ENCODE measurements at places on chromosomes 5 and 9.

DNA sequence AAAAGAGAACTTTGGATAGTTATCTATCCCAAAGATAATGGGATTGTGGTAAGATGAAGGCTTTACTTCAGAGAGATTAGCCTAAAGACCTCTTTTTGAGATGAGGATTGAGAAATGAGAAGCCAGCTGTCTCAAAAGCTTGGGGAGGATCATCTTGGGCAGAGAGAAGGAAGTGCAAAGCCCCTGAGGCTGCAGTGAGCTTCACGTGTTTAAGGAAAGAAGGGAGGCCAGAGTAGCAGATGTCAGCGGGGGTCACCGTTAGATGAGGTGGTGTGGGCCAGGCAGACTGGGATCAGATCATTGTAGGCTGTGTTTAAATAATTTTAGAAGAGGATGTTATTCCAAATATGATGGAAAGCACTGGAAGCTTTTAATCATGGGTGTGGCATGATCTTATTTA lies 270.1 kb downstream of the ARHGEF28 start:
- no peak for DNase-seq

GRCh38 chr5:162573758-162574157 lies 506.2 kb downstream of the GABRG2 start:
- DNase-seq = no peak

GRCh38 chr5:135890296-135890695 lies 5.3 kb downstream of the IL9 start:
- DNase-seq = no peak

GRCh38 chr5:14250084-14250695 lies 107.0 kb downstream of the TRIO start:
- DNase-seq = peak; percentile 47

DNA sequence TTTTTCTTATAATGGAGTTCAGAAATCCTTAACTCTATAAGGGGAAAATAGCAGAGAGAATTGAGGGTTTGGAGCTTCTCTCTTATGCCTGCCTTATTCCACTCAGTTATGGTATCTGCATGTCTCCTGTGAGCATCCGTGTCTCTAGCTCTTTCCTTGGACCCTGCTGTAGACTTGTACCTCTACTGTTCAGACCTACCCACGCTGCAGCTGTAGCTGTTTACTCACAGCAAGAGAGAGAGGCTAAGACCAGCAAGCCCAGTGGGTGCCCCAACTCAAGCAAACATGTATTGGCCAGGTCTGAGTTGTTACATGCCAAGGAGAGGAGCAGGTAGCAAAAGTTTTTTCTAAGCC lies 7.1 kb upstream of the PCSK1 start:
- no peak for DNase-seq

DNA sequence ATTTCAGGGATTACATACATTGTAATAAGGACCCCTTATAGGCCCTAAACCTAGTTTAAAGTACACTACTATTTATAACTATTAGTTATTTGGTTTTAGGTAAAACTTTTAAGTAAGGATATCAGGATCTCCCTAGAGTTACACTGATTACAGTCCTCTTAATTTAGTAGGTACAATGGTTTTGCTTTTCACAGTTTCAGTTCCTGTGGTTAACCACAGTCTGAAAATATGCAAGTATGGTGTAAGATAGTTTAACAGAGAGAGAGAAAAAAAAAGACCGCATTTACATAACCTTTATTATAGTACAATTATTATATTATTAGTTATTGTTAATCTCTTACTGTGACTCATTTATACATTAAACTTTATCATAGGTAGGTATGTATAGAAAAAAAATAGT lies 725.3 kb upstream of the PTPRD start:
- DNase-seq = no peak

GRCh38 chr9:94714494-94714893 lies 12.0 kb upstream of the AOPEP start:
- no peak for DNase-seq

- no peak for DNase-seq
These were observed 41.2 kb downstream of the DNAJC21 start for GRCh38 chr5:34970552-34970951.

DNA sequence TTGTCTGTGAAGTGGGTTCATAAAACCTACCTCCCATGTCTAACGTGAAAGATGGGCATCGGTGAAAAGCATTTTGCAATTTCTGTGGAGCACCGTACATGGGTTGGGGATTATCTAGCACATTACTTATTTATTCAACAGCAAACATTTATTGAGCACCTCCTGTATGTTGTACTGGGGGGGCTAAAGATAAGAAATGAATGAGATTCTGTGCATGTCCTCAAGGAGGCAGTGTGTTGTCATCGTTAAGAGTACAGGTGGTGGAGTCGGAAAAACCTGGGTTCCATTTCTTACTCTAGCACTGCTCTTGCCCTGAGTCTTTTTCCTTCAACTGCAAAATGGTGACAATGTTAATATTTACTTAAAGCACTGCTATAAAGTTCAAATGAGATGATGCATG lies 30.4 kb upstream of the DENND1A start:
- no peak for DNase-seq

GRCh38 chr9:88975966-88976889 lies 15.0 kb upstream of the S1PR3 start:
- no peak for DNase-seq

DNA sequence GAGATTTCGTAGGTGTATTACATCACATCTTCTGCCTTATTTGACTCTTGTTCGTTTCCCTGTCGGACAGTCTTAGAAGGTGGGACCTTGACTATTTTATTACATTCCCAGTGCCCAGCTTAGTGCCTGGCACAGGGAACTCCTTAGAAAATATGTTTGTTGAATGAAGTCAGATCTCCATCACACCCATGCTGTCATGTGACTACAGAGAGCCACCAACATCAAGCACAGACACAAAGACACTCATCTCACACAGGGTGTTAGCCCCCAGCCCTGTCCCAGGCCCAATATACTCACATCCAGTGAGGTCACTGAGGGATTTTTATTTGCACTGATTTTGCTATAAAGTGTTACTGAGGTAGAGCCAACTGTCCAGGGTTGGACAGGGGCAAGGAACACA lies 692 bp upstream of the SRA1 start:
- no peak for DNase-seq

DNA sequence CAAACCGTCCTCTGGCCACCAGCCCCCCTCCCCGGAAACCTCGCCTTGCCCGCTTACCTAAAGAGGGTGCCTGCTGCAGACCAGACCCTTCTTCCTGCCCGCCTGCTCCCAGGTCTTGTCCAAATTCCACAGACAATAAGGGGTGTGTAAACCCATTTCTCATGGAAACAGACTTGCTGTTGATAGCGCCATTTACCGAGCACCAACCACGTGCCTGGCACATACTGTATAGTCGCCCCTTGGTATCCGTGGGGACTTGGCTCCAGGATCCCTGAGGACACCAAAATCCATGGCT lies 25.1 kb downstream of the CDHR2 start:
- DNase-seq = no peak

DNA sequence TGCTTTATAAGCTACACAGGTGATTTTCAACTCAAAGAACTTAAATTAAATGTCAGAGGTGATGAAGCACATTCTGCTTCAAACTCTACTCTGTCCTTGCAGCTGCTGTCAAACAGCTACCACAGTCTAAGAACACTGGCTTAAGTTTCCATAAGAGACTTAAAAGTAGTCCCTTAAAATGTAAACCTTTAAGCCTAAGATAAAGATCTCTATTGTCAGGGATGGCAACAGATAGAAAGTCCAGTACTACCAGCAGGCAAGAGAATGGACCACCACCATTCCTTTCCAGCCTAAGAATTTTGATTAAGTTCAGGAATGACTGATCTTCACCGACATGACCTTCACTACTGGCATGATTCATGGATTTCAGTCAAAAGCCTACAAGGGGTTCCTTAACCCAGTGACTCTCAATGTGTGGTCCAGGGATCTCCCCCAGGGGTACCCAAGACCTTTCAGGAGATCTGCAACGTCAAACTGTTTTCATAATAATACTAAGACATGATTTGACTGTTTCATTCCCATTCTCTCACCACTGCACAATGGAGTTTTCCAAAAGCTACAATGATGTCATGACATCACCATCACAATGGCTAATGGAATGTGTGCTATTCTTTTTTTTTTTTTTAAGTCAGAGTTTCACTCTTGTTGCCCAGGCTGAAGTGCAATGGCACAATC lies 41.1 kb upstream of the PLPP6 start:
- DNase-seq = no peak

GRCh38 chr9:95770653-95771131 lies 104.8 kb upstream of the ERCC6L2 start:
- DNase-seq = no peak

GRCh38 chr5:179270581-179271427 lies 74.5 kb downstream of the ADAMTS2 start:
- no peak for DNase-seq

DNA sequence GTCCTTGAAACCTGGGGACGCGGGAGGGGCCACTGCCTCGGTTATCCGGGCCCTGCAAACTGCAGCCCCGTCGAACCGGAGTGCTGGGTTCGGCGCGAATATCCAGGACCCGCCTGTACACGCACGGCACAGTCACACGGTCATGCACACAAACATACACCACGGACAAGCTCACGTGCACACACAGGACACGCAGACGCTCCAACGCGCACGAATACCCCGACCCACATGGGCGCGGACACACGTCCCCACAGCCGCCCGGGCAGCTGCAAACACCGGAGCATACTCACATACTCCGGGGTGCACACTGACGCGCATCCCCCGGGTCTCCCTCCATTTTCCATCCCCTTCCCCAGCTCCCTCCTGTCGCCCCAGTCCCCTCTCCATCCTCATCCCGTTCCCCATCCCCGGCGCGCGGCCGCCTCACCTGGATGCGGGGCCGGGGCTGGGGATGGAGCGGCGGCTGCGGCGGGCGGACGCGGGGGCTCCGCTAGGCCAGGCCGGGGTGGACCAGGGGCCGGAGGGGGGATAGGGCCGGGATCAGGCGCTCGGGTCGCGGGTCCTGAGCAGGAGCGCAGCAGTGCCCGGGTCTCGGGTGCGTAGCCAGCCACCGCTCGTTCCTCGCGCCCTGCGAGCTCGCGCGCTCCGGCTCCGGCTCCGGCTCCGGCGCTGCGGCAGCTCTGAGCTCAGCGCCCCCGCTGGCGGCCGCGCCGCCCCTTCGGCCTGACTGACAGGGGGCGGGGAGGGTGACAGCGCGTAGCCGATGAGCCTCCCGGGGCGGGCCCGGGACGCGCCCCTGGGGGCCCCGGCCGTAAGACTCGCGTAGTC lies at the start of the genes EIF4E1B and SNCB:
Gene EIF4E1B, plus strand, starts transcription at position 823 of the 828 bp plus-strand sequence. CDS start 12,113 bp downstream, outside the sequence.
Gene SNCB, minus strand, starts transcription at position 682 of the 828 bp plus-strand sequence. CDS start 880 bp downstream, outside the sequence.
- DNase-seq = peak; percentile 86

GRCh38 chr5:147467973-147468508 lies 41.8 kb downstream of the DPYSL3 start:
- no peak for DNase-seq

DNA sequence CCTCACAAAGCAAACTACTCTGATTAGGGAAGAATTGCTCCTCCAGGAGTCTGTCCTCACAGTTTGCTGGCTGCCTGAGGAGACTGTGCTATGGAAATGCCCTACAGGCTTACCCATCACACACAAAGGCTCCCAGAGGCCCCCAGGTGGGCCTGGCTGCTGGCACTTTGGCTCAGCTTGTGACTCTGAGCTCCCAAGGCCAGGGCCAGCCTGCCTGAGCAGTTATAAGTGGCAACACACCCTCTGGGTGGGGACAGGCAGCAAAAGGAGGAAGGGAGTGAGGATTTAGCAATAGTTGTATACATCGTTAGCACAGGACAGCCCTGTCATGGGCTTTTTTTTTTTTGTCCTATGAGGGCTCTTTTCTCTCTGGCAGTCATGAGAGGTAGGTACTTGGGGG lies 103.5 kb downstream of the DAPK1 start:
- DNase-seq = no peak

DNA sequence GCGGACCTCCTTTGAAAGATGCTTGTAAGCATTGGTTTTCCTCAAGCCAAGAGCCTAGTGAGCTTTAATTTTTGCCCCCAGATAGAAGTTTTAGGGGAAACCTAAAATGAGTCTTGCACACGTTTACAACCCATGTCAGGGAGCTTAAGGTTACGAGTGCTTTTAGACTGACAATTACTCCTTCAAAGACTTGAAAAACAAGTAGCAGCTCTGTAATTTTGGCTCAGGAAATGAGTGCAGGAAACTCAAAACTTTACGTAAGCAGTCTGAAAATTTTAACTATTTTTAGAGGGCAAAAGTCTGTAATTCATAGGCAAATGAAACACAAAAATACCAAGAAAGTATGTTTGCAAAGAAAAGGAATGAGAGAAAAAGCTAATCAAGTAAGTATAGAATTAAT lies 36.8 kb downstream of the UBE2QL1 start:
- DNase-seq = no peak

DNA sequence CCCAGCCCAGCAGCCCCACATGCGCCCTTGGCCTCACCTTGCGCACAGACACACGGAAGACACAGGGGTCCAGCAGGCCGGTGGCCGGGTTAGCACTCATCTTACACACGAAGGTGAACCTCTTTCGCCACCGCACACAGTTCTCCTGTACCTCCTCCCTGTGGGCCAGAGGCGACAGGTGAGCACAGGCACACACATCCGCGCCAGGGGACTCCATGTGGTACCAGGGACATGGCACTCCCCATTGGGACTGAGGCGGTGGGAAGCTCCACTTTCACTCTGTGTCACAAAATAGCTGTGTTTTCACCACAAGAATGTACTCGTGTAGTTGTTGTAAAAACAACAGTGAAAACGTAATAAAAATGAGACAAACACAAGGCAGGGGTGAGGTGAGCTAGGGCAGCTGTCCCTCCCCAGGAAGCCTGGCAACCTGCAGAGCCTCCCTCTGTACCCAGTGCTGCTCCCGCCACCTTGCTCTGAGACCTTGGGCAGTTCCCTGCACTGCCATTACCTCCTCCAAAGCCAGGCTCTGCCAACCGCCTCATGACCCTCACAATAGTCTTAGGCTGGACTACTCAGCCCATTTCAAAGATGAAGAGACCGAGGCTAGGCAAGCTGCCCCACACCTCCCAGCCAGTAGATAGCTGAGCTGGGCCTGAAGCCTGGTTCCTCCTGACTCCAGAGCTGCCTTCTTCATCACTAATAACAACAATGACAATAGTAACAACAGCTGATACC lies 16.3 kb upstream of the DPM2 start:
- DNase-seq = no peak

GRCh38 chr5:1730487-1730847 lies 69.2 kb downstream of the MRPL36 start:
- no peak for DNase-seq

DNA sequence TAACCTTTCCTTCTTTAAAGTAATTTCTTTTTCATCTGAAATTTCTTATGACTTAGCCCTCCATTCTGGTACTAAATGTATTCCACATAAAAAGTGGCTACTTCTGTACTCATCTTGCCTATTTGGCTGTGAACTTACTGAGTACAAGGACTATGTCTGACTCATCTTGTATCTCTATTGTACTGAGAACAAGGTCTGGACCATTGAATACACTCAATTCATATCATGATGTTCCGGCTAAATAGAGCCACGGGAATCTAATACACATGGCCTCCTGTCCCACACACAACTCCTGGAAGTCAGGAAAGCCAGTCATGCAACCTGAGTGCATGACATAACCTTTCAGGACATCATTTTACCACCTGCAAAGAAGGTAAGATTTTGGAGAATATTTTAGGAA lies 203.9 kb downstream of the PLK2 start:
- DNase-seq = no peak

- DNase-seq = peak; percentile 27
These were observed 2.4 kb upstream of the SMC2 start for GRCh38 chr9:104091708-104092107.
